C1 segment of cervical spinal cord (tissue), 14 donors: ENCODE measurements at places on chromosomes 1 and 21.

GRCh38 chr1:192485692-192486436 is 89.7 kb upstream of the RGS1 start:
- DNase-seq: no peak

- no peak for DNase-seq
These were observed 103.4 kb upstream of the ADAR start for GRCh38 chr1:154711416-154711815.

DNA sequence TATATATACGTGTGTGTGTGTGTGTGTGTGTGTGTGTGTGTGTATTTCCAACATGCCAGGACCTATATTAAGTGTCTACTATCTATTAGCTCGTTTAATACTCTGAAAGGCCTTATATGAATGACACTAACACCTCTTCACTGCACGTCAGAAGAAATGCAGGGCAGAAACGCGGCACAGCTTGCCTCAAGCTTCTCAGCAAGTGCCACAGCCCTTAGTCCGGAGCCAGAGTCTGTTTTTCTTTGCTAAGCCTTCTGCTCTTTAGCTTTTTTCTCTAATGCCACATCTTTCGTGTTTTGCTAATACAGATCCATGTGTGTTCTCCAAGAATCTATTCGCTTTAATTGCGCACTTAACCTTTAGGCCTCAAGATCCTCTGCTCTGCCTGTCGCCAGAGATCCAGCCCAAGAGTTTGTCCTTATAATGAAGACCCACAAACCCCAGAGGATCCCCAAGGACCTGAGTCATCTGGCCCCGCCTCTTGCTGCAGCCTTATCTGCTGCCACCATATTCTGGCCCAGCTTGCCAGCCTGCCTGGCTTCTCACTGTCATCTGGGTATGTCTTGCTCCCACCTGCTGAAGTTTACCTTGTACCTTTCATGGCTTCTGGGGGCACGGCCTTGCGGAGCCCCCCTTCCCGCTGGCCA is 2.0 kb upstream of the TRIM58 start:
- DNase-seq: no peak

DNA sequence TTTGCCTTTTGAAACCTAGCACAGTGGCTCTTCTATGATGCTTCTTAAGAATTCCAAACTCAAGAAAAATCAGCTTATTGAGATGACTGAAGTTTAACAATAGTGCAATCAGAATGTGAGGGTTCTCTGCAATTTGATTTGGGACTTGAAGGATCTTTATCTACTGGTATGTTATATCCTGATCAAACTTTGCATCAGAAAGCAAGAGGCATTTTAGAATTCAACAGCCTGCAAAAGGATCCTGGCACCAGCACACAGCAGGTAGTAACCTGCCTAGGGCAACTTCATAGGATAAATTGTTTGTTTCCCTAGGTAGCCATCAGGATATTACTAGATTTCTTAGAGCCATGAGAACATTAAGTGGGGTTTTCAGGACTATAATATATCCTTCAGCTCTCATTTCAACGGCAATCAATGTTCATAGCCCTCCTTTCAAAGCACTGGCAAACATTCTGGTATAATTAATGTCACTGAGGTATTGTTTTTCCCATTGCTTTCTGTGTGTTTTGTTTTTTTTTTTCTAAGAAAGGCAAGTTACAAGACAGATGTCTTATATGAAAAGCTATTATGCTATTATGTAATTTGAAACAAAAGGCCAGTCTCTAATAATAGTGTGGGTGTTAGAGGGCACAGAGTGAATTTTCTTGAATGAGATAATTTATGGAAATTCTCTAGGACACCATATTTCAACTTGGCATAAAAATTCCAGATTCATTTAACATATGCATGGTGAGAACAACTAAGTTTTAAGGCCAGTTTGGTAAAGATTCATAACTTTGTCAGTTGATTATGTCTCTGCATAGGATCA is 34.5 kb downstream of the NTNG1 start:
- DNase-seq: no peak

- no peak for DNase-seq
These were observed 12.2 kb downstream of the THBS3 start for GRCh38 chr1:155195201-155196102.

- DNase-seq: no peak
These were observed 87.5 kb upstream of the CACYBP start for GRCh38 chr1:174912264-174912663.

DNA sequence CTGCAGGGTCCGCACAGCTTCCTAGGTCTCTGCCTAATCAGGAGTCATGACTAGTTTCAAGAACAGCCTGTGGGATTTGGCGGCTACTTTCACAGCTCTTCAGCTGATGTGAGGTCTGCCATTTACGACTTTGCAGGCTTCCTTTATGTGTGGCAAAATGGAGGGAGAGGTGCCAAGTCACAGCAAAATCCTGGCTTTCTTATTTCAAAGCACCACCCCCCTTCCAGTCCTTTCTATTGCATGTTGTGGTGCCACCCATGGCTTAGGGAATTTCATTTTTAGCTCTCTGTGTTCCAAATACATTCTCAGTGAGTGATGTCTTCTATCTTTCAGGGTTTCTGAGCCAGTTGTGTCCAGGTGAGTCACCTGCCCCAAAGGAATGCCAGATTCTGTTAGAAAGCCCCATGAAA is 75.1 kb upstream of the WLS start:
- no peak for DNase-seq

- DNase-seq: no peak
These were observed 62.3 kb downstream of the ARHGEF10L start for GRCh38 chr1:17601643-17602382.

DNA sequence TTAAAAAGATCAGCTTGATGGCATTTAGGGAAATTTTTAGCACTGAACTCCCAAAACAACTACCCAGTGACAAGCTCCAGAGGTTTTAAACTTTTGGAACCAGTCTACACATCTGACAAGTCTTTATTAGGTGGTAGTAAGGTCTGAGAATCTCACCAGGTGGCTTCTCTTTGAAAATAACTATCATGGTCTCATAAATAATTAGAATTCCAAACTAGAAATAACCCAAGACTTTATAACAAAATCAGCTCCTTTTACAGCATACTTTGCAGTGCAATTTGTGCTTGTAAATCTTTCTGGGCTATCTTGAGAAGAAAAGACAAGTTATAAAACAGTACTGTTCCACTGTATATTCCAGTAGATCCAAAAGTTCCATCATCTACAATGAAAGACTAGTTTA is 108.7 kb downstream of the LTN1 start:
- DNase-seq: no peak

- DNase-seq: peak; percentile 48
These were observed 44.2 kb downstream of the CAPN8 start for GRCh38 chr1:223621312-223621734.

DNA sequence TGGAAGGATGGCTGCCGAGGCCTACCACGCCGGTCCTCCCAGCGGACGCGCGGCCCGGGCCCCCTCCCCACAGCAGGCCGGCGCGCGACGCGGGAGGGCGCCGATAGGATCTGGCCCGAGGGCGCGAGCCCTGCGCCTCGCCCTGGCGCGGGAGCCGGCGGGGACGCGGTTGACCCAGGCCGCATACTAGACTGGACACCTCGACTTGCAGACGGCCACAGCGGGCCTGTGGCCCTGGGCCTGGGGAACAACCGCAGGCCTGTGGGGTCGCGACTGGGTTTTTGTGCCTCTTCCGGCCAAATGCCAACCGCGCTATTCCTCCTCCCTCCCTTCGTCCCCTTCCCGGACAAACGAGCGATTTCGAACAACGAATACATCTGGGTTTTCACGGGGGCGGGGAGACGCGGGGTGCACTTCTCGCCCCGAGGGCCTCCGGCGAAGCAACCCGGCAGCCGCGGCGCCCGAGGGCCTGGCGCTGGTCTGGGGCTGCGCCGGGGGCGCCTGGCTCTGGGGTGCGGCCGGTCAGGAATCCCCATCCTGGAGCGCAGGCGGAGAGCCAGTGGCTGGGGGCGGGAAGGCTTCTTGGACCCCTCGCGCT is 2.4 kb downstream of the NHLH2 start:
- DNase-seq: peak; percentile 62

DNA sequence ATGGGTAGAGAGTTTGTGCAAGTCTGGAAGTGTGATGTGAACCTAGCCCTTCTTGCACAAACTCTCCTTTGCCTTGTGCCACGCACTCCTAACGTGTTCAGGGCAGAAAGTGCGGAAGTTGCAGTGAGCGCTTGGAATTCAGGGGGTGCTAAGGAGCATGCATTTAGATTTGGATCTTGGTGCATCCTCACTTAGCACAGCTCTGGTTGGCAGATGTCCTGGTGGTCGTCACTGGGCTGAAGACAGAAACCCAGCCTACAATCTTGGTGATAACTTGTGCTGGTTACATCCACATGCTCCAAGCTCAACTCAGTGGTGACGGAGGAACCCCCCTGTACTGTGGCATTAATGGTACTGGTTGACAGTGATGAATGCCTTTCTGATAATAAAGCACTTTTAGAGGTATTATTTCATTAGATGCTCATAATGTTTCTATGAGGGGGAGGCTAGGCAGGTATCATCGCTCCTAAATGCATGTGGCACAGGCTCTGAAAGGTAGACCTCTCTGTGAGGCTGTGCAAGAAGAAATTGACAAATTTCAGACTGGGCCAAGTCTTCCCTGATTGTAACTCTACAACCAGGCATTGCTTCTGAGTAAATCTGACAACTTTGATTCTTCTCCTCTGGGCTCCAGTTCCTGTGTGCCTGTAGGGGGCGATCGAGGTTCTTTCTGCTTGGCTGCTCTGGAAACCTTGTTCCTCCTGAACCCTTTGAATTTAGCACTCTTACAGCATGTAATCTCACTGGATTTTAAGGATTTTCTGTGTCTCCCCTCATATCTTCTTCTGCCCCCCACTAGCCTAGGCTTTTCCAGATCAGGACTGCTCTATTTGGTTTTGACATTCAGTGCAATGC is 40.6 kb downstream of the MAPKAPK2 start:
- DNase-seq: no peak

DNA sequence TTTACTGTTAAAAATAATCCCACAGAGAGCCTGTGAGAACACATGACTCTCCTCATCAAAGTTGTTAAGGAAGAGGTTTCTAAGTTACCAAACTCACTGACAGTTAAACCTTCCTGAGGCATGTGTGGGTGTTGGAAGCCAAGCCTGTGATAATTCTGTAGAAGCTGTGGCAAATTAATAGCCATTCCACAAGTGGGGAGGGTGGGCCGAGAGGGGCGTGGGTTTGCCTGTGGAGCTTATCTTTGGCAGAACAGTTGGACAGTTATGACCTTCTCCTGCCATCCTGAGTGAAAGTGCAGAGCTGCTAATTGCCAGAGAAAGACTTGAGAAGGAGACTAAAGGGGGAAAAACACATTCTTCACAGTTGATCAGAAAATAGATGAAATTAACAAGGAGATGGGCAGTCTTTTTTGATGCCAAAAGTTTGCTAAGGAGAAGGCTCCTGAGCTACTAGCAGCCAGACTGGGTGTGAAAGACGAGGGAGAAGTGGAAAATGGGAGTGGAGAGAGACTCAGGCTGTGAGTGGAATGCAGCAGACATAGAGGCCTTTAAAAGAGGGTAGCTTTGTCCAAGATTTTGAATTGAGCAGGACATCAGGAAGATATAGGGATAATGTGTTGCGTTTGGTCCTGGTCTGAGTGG is 1.6 kb upstream of the PLA2G2C start:
- no peak for DNase-seq

GRCh38 chr1:170367615-170368014 is 164.4 kb upstream of the GORAB start:
- DNase-seq: no peak

- no peak for DNase-seq
These were observed 425.0 kb downstream of the SMYD3 start for GRCh38 chr1:246081856-246082668.

GRCh38 chr21:27298465-27298864 is 331.6 kb upstream of the ADAMTS5 start:
- no peak for DNase-seq

DNA sequence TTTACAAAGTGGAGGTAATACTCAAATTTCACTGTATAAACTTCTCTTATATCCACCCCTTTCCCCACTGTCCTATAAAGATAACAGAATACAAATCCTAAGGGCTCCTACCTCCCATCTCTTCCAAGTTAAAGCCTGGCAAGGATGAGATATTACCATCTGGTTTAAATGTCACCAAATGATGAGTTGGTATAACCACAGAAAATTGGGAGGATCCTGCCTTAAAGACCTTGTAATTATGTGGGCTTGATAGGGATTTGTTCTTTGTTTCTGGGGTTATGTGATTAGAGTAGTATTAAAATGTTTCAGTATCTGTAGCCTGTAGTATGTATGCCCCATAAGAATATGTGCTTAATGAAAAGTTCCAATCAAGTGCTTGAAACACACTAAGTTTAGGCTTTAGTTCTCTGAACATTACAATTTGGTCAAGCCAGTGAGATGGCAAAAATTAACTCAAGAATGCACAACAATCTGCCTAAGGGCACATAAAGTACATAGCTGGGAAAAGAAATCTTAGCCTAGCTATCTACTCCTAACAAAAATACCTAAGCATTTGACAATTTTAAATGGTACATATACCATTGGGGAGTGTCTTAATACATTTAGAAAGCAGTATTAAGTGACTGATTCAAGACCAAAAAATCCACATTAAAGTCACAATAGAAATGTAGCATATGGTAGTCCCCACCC is 14.0 kb downstream of the KDM5B start:
- no peak for DNase-seq

DNA sequence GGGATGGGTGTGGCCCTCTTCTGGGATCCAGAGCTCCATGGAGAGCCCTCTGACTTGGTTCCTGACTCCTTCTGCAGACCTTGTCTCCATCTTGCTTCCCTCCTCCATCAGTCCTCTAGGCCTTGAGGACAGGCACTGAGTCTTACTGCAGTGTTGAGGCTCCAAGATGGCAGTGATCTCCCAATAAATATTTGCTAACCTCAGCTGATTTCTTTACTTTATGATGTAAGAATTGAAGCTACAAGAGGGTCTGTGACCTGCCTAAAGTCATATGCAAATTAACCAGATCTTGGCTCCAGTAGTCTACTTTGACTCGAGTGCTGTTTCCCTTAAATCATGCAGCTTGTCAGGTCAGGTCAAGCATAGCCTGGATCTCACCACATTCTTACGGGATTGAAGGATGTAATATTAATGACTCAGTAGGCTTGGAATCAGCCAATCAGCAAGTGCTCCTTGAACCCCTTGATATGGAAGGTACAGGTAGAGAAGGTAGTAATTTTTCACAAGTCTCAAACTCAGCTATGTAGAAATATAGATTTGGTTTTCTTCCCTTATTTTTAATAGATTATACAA is 93.0 kb downstream of the CLIC6 start:
- no peak for DNase-seq
